ENCODE measurements at places on chromosomes 12 and 14.

DNA sequence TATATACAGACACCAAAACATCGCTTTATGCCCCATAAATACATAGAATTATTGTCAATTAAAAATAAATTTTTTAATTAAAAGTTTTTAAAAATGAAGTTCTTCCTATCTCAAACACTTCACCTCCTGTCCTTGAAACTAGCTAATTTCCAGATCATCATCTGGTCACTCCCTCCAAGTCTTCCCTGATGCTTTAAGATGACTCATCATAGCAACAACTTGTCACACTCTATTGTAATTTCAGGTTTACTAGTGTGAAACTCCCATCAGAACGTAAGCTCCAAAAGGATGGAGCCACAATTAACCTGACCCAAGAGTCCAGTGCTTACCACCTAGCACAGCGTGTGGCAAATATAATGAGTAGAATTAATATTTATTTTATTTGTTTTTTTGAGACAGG is 16.3 kb downstream of the GXYLT1 start:
- no peak for DNase-seq

DNA sequence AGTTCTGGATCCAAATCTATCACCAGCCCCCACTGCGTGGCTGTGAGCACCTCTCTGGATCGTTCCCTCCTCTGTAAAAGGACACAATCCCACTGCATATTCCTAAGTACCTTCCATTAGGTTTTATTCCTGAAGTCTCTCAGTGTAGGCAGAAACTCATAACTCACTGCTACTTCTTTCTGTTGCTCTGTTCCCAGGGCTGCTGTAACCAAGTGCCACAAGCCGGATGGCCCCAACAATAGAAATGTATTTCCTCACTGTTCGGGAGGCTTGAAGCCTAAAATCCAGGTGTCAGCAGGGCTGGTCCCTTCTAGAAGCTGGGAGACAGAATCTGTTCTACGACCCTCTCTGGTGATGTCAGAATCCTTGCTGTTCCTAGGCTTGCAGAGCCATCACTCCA is 24.9 kb downstream of the FOXN3 start:
- no peak for DNase-seq

GRCh38 chr12:123645878-123646277 is 12.2 kb downstream of the GTF2H3 start:
- no peak for DNase-seq

DNA sequence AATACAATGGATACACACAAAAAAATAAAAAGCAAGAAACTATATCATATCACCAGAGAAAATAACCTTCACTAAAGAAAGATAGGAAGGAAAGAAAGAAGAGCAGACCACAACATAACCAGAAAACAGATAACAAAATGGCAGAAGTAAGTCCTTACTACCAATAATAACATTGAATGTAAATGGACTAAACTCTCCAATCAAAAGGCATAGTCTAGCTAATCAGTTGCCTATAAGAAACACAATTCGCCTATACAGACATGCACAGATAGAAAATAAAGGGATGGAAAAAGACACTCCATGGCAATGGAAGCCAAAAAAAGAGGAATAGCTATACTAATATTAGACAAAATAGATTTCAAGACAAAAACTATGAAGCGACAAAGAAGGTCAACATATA is 8.9 kb upstream of the TAS2R30 start:
- no peak for DNase-seq

DNA sequence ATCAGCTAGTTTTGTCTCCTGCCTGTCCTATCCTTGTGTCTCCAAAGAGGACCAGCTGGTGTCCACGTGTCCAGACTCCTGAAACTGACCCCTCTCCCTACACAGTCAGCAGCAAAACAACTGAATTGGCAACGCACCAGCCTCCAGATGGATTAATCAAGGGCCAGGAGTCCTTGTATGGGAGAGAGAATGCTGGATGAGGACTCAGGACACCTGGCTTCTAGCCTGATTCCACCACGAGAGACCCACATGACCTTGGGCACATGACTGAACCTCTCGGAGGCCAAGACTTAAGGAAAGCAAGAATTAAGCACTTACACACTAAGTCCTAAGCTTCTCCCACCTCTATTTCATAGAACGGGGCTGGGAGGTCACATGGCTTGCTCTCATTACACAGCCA is 60.4 kb upstream of the CMKLR1 start:
- DNase-seq = no peak

All from upper lobe of left lung (tissue), 6 donors.